ENCODE measurements at places on chromosomes 2 and 18.

- no peak for DNase-seq
Measured at GRCh38 chr18:69686861-69687260, 260.8 kb downstream of the CD226 start.

DNA sequence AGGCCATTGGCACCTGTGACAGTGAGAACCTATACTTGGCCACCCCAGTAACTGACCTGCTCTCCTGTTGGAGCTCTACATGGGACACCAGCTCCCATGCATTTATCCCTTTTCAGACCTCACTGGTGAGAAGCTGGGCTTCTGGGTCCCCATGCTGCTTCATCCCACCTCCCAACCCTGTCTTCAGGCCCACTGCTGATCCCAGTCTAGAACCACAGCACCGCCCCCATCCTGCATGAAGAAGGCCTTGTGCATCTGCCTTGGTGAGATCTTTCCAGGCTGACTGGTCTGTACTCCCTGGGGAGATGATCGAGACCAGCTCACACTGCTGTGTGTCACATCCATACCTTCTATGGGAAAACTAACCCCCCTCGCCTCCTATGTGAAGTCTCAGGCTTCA is 22.7 kb downstream of the TTC32 start:
- DNase-seq = no peak

GRCh38 chr2:147595200-147595599 is 249.6 kb upstream of the ACVR2A start:
- DNase-seq = no peak

DNA sequence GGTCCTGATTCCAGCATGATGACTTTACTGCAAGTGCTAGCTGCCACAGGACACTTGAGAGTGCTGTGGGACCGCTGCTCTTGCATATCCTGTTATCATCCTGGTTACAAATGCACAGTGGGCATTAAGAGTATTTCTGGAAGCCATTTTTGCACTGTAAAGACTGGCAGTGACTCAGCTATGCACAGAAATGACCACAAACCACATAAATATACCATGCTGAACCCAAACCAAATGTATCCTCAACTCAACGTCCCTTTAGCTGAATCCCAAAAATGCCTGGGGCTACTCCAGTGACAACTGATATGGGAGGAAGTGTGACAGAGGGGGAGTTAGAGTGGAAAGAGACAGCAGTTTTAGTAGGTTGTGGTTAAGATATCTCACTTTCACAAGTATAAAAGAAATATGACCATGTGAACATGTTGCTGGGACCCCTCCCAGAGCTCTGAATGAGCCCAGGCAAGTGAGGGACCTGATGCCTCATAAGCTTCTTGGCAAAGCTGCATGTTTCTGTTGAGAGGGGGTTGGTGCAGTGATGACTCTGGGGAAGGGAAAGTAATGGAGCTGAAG is 37.3 kb downstream of the RHBDD1 start:
- DNase-seq = no peak

DNA sequence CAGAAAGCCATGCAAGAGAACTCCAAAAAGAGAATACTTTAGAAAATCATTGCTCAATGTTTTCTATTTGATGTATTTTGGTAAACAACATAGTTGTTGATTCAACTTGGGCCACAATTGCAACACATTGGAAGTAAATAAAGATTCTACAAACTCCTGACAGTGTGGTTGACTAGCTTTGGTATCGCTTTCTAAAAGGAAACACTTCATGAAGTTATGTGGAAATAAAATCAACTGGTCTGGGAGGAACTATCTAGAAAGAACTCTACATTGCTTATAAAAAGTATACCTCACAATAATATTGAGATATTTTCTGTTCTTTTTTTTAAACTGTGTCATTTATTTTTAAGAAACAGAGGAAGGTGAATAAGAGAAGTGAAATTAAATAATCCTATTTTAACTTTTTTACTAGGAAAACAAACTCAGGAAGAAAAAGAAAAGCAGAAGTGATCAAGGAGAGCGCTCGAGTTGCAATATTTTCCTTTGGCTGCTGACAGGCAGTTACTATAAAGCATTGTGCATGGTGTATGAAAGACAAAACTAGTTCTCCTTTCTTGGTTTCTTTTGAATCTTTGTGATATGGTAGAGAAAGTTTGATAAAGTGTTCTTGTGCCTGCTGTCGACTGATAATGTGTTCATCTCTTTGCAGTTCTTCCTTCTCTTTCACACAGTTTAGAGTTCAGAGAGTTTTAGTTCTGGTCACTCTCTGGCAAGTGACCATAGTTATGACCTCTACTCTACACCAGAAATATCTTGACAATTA is 3.0 kb downstream of the DHRS9 start:
- no peak for DNase-seq

DNA sequence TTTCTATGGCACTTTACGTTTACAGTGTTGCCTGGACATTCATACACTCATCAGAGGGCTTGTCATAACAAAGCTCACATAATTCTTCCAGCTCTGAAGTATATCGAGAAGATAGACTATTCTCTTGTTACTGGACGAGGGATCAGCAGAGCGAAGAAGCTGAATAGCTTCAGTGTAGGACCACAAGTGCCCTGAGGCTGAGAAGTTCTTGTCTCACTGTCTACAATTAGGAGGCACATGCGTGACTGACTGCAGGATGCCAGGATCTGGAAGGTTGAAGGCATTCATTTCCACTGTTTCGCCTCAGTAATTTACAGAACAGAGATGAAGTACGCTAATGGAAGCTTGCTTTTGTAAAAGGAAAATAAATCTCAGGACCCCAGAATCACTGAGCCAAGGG is 9.6 kb downstream of the SH3YL1 start:
- DNase-seq = no peak

DNA sequence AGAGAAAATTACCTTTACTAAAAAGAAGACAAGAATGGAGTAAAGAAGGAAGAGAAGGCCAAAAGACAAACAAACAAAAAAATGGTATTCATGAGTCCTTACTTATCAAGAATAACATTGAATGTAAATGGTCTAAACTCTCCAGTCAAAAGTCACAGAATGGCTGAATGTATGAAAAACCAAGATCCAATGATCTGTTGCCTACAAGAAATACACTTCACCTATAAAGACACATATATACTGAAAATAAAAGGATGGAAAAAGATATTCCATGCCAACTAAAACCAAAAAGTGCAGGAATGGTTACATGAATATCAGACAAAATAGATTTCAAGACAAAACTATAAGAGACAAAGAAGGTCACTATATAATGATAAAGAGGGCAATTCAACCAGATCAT is 65.0 kb upstream of the ASXL3 start:
- DNase-seq = no peak

- DNase-seq = peak; percentile 2
Measured at GRCh38 chr2:95026471-95027368, 1.2 kb downstream of the MAL start.

DNA sequence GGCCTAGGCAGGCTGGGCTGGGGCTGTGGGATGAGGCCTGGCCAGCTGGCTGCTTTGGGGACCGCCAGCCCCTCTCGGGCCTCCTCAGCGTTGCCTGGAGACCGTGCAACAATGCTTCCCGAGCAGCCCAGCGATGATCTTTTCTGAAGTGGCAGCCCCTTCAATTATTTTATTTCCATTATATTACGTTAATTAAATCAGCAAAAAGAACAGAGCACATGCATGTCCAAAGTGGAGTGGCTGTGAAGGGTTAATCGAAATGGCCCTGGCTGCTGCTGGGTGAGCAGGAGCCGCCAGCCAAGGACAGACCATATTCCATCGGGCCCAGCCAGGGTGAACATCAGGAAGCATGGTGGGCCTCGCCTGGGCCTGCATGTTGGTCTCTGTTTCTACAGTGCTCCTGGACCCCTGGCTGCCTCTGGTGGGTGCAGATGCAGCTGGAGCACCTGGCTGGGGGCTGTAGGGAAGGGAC is 245.5 kb downstream of the MYCN start:
- DNase-seq = no peak

GRCh38 chr2:230166557-230167170 is 53.1 kb downstream of the SP110 start:
- DNase-seq = no peak

DNA sequence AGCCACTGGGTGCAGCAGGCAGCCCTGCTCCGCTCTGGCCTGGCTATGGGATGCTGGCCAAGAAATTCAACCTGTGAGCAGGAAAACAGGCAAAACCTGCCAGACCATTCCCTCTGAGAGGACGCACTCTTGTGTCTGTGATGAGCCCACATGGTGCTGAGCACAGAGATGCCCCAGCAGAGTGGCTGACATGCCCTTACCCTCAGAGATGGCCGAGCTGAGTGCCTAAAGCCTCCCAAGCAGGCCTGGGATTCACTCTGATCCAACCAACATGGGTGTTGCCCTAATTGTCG is 34.3 kb upstream of the TAF1B start:
- DNase-seq = no peak

DNA sequence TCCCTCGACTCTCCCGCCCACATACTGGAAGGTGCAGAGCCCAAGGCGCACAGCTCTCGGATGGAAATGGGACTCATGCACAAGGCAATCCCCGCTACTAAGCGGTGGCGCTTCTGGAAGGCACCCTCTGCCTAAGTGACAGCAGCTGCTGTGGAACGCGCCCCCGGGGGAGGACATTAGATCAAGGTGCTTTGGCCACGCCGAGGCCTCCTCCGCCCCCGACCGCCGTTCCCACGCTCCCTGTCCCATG is 202 bp downstream of the MCEE start:
- peak; percentile 71 for DNase-seq

- DNase-seq = no peak
Measured at GRCh38 chr2:47737-48136, 1.4 kb upstream of the FAM110C start.

DNA sequence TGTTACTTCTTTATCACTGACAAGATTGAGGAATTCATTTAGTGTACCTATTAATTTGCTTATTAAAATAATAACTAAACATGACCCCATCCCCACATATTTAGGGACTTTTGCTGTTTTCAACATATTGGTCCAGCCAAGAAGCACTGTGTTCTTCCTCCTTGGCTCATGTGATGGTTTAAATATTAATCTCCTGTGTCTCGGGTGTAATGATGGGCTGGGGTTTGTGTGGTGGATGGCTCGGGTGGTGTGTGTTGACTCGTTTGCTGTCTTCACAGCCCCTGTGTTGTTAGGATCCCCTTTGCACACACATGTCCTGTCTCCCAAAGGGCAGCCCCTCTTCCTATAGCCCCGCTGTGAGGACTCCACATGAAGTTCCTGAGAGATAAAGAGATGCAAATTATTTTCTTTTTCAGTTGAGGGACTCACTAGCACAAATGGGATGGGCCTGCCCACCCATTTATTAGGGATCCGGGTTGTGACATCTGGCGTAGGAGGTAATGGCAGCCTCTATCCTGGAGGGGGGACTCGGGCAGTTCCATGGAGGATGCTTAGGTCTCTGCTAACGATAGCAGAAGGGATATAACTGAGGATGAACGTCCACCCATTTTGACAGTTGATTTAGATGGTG is 53.4 kb downstream of the FHOD3 start:
- peak; percentile 39 for DNase-seq

GRCh38 chr2:22442051-22442450 is 942.9 kb upstream of the KLHL29 start:
- DNase-seq = peak; percentile 89

DNA sequence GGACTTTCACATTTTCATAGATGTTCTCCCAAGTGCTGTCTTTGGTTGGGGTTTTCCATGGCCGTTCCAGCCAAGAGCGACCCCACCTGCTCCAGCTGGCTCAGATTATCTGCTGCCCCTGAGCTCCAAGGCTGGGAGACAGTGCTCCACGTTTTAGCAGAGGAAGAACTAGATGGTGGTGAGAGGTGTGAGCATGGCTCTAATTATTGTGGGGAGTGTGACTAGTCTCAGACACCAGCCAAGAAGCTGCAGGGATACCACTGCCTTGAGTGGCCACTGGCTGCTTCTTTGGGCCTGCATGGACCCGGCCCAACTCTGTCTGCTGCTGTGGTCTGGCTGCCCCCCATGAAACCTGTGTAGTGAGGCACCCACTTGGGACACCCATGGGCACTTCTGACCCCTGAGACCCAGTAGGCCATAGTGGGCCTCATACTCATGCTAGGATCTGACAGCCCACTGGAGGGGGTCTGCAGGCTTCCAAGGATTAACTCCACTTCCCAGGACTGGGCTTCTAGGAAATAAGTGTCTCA is 2.8 kb upstream of the NCL start:
- DNase-seq = no peak

GRCh38 chr2:12338946-12339697 is 377.6 kb upstream of the TRIB2 start:
- no peak for DNase-seq

GRCh38 chr2:221109552-221109951 is 462.6 kb downstream of the EPHA4 start:
- no peak for DNase-seq

DNA sequence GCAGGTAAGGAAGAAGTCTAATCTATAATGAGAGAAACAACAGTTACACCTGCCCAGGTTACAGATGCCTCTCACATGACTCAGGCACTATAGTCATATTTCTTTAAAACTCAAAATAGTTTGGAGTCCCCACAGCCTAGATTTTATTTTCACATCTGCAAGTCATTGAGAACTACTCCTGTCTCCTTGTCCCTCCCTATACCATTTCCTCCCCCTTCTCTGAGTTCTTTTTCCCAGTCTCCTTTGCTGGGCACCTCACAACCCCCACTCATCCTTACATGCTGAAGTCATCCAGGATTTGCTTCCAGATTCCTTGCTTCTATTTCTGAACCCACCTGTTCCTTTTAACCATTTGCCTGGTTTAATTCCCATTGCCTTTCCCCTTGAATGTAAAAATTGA is 73.1 kb upstream of the KCNE4 start:
- no peak for DNase-seq

DNA sequence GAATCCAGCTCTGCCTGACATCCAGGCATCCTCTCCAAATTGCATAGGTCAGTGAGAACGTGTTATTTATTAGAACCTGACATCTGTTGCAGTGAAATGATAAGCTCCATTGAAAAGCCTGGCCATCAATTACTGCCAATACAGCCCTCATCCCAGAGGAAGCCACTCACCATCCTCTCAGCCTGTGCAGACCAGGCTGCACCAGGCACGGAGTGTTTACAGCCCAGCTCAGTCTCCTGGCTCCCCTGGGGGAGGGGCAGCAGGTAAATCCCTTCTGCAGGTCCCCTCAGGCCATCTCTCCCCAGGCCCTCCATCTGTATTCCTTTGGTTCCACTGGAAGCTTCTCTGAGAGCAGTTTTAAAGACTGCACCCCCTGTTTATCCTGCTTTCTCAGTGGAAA is 82.6 kb upstream of the FOSL2 start:
- DNase-seq = peak; percentile 96
